PC-9 (cell line): ENCODE measurements at places on chromosomes 12 and 14. TPM values are rescaled to one million over a fixed set of nuclear protein-coding genes. Genes with fewer than 3 reads are reported as not detected.

- H3K4me3 ChIP-seq = no peak overlapping the region
- no peaks in the 10 kb centered on the region for H3K27me3 ChIP-seq
- H3K4me1 ChIP-seq = peaks cover 80% of the 10 kb centered on the region
- peak overlapping the region; percentile 84 for H3K27ac ChIP-seq
Observed at GRCh38 chr14:68669603-68670358, 123.1 kb downstream of the ZFP36L1 start.

DNA sequence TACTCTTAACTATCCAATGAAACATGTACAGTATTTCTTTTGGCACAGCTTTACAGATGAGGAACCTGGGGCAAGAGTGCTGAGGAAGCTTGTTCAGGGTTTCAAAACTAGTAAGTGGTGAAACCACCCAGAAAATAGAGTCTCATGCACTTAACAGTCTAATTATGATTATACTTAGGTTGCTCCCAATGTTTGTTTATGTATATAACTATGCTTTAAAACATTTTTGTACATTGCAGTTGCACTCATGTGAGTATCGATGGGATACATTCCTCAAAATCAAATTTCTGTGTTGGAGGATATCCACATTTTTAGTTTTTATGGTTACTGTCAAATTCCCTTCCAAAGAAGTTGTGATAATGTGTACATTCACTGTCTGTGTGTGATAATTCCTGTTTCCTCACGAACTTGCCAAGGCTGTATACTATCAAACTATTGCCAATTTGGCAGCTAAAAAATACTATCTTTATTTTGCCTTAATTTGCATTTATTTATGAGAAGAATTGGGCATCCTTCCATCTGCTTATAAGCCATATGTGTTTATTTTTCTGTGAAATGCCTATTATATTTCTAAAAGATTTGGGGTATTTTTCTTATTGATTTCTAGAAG lies 143.9 kb upstream of the SSTR1 start:
- no peak overlapping the region for H3K4me3 ChIP-seq
- no peak for DNase-seq
- H3K4me1 ChIP-seq = no peaks in the 10 kb centered on the region
- no peaks in the 10 kb centered on the region for H3K27me3 ChIP-seq
- H3K36me3 ChIP-seq = no peaks in the 10 kb centered on the region

The IRF9 gene
- total RNA-seq = 18.8 and 21.4 TPM in 2 replicates

DNA sequence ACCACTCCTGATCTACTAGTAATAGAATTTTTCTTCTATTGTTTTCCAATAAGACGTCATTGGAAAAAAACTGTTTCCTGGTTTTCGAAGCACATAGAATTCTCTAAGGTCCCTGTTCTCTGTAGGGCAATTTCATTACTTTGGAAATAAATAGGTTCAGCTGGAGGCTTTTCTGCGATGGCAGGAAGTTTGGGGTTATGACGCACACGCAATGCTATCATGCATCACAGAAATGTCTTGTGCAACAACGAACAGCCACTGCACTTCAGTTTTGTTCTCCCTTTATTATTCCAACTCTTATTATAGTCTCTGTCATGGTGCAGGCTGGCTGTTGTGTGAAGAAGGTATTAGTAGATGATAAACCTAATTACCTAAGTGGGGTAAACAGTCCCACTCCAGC lies 59.0 kb downstream of the KCNK10 start:
- no peak overlapping the region for H3K4me3 ChIP-seq
- no peak overlapping the region for H3K27ac ChIP-seq
- no peaks in the 10 kb centered on the region for H3K4me1 ChIP-seq
- no peaks in the 10 kb centered on the region for H3K36me3 ChIP-seq
- peaks cover 49% of the 10 kb centered on the region for H3K27me3 ChIP-seq

DNA sequence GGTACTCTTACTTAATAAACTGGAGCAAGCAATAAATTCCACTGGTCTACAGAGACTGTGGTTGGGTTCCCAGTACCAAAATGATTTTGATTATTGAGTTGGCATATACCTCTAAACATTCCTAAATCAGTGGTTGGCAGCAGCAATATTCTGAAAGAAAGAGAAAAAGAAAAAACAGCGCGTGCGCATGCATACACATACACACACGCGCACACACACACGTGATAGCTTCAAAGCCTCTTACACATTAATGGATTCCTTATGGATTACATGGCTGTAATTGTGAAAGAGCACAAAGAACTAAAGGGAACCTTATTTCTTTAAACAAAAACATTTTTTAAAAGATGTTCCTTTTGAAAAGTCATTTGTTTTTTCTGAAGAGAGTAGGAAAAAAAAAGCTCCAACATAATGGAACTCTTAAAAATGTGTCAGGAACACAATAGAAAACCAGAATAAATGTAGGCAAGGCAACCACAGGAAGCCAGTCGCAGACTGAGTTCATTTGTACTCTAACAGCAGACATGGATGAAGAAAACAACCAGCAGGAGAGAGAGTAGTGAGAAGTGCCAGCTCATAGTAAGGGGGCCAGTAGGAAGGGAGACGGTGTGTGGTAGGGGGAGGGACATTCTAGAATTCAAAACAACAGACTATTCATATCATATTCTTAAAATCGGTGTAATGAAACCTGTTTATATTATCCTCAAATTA lies 80.0 kb downstream of the DRAM1 start:
- H3K4me3 ChIP-seq = no peak overlapping the region
- H3K27ac ChIP-seq = no peak overlapping the region
- DNase-seq = no peak
- H3K4me1 ChIP-seq = no peaks in the 10 kb centered on the region

The CRACR2A gene
- total RNA-seq = not detected in 2 replicates

DNA sequence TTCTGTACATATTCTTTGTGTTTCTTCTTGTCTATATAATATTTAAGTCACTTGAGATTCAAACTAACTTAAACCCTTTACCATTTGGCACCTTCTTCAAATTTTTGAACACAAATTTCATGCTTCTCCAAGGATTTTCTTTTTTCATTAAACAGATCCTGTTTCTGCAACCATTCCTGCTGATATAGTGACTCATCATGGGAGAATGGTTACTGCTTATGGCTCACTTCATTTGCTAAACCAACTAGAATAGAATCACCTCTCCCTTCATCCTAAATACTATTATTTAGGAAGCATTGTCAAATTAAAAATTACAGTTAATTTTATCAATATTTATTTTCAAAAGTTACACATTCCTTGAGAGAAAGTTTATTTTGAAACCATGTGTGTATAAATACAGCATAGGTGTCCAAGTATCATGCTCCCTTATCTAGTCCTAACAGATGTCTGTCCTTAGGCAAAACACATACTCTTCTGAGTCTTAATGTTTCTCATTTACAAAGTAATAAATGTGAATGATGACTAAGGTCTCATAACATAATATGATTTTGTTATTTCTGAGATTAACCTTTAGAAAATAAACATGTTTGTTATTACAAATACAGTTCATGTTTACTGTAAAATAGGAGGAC lies 40.7 kb downstream of the PLCZ1 start:
- no peak overlapping the region for H3K4me3 ChIP-seq
- H3K27me3 ChIP-seq = no peaks in the 10 kb centered on the region
- peaks cover 6% of the 10 kb centered on the region; the same call in 1 of the 2 replicates for H3K4me1 ChIP-seq
- H3K27ac ChIP-seq = no peak overlapping the region
- no peak for DNase-seq

DNA sequence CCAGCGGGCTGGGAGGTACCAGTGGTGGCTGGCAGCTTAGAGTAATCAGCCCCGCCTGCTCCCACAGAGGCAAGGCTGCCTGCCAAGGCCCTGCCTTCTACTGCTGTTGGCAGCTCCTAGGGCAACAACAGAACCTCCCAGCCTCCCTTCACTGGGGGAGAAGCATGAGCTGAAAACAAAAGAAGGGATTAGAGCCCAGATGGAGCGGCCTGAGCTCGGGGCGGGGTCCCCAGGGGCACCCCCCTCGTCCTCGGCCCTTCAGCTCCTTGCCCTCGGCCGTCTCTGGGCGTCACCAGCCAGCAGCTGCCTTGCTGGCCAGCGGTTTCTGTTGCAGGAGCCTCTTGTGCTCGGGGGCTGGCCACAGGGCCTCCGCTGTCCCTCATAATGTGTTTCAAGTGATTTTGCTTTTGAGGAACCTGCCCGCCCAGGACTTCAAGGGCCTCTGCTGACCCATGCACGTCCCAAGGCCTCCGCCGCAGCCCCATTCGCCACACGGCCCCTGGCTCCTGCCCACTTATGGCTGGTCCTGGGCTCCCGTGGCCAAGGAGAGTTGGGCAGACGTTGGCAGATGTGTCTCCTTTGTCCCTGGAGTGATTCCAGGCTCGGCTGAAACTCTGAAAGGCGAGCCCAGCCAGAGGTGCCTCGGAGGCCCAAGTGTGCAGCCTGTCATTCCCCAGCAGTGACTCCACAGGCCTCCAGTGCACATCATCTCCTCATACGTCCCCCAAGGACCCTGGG lies 49.7 kb downstream of the PSMA6 start:
- peak overlapping the region; percentile 23; the same call in 1 of the 2 replicates for H3K27ac ChIP-seq
- no peaks in the 10 kb centered on the region for H3K36me3 ChIP-seq
- peaks cover 42% of the 10 kb centered on the region for H3K4me1 ChIP-seq
- peak; percentile 81 for DNase-seq
- no peaks in the 10 kb centered on the region for H3K27me3 ChIP-seq

- H3K4me3 ChIP-seq = no peak overlapping the region
- no peaks in the 10 kb centered on the region for H3K27me3 ChIP-seq
- no peaks in the 10 kb centered on the region for H3K4me1 ChIP-seq
- H3K27ac ChIP-seq = no peak overlapping the region
- no peaks in the 10 kb centered on the region for H3K36me3 ChIP-seq
Observed at GRCh38 chr14:91279354-91279753, 34.9 kb upstream of the GPR68 start.

DNA sequence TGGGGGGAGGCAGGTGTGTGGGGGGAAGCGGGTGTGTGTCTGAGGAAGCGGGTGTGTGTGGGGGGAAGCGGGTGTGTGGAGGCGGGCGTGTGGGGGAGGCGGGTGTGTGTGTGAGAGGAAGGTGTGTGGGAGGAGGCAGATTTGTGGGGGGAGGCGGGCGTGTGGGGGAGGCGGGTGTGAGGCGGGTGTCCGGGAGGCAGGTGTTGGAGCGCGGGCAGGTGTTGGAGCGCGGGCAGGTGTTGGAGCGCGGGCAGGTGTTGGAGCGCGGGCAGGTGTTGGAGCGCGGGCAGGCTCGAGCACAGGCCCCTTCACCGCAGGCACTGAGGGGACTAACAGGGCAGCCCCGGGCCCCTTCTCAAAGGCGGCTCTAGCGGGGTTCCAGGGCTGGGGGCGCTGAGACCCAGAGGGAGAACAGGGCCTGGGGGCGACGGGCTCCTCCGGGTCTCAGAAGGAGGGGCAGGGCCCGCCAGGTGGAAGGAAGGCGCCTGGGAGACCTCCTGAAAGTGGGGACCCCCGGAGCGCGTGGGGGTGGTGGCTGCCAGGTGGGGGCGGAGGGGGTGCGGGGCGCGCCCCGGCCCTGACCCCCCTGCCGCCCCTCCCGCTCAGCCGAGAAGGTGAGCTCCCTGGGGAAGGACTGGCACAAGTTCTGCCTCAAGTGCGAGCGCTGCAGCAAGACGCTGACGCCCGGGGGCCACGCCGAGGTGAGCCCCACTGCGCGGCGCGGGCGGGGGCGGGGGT lies 3.2 kb downstream of the CRIP2 start:
- H3K4me3 ChIP-seq = no peak overlapping the region
- no peak for DNase-seq
- H3K36me3 ChIP-seq = no peaks in the 10 kb centered on the region
- no peak overlapping the region for H3K27ac ChIP-seq
- peaks cover 35% of the 10 kb centered on the region for H3K4me1 ChIP-seq

DNA sequence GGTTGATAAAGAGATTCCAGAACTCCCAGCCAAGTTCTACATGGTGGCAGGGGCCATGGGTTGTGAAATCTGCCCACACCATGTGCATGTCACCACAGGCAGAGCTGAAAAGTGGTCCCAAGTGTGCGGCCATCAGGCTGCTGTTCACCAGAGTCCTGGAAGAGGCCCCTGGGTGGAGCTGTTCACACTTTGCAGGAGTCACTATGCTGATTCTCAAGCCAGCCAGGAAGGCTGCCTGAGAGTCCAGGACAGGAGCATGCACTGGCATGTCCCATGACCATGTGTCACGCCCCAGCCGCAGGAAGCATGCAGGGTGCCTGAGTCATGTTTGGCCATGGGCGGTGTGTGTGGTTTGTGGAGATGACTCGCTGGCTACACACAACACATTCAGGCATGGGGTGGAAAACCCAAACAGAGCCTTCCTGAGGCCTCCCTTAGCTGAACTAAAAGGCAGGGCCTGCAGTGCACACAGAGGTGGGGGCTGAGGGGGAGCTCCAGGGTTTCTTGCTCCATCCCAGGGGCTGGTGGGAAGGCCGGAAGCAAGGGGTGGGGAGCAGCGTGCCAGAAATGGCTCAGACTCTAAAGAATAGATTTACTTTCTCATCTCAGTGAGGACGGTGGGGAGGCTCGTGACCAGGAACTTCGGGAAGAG lies 19.4 kb downstream of the ABCB9 start:
- H3K27me3 ChIP-seq = no peaks in the 10 kb centered on the region
- no peaks in the 10 kb centered on the region for H3K36me3 ChIP-seq
- DNase-seq = peak; percentile 91
- peak overlapping the region; percentile 58 for H3K27ac ChIP-seq
- peaks cover 62% of the 10 kb centered on the region for H3K4me1 ChIP-seq
- H3K4me3 ChIP-seq = no peak overlapping the region

DNA sequence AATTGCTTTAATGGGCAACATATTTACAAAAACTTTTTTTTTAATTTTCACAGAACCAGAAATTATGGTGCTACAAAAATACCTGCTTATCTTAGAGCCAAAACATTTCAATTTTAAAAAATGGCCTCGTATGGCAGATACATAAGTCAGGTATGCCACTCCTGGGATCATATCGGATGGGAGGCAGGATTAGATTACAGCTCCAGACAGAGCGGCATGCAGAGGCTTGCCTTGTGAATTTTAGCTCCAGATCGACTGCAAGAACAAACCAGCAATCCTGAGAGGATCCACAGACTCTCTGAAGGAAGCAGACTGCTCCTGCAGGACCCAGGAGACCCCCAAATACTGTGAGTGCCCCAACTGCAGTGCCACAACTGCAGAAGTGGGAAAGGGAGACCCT lies 169.3 kb upstream of the AMIGO2 start:
- 0 out of 2 replicates have a peak, but pooled peaks cover 4% of the 10 kb centered on the region for H3K36me3 ChIP-seq
- H3K27ac ChIP-seq = peak overlapping the region; percentile 66
- H3K27me3 ChIP-seq = no peaks in the 10 kb centered on the region
- H3K4me3 ChIP-seq = no peak overlapping the region
